ENCODE measurements at places on chromosomes 1 and 21. TPM values are rescaled to one million over a fixed set of nuclear protein-coding genes. Genes with fewer than 3 reads are reported as not detected.

- no peak for DNase-seq
These were observed 129.8 kb upstream of the PRDX6 start for GRCh38 chr1:173347282-173347818.

GRCh38 chr1:187876775-187877174 is 1048.0 kb downstream of the PLA2G4A start:
- DNase-seq = no peak

ZMYND12 gene
- 0.47 TPM for total RNA-seq

SPRR2A gene
- total RNA-seq = not detected

- DNase-seq = no peak
These were observed 31.8 kb downstream of the SPSB1 start for GRCh38 chr1:9324246-9325096.

DNA sequence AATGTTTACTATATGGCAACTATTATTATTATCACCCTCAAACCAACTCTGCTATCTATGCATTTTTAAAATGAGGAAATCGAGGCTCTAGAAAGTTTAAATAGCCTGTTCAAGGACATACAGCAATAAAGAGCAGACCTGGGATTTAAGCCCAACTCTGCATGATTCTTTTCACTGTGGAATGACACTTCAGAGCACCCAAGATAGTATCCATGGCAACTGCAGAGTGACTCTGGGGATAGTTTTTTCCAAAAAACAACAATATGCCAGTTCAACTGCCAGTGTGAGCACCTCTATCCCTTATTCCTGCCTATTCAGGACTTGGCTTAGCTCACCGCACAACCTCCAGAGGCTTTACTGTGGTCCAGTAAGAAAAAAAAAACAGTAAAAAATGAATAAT is 293.9 kb downstream of the BRINP2 start:
- no peak for DNase-seq

GRCh38 chr1:177088966-177089365 is 75.5 kb downstream of the ASTN1 start:
- DNase-seq = no peak

TTC22 gene
- 4.8 TPM for total RNA-seq

- DNase-seq = no peak
These were observed 130.7 kb upstream of the VAMP3 start for GRCh38 chr1:7640350-7640749.

- DNase-seq = no peak
These were observed 51.7 kb downstream of the WLS start for GRCh38 chr1:68180441-68181164.

NBPF3 gene
- total RNA-seq = 4.2 TPM

PLA2G2F gene
- not detected for total RNA-seq

- DNase-seq = no peak
These were observed 10.3 kb downstream of the SEMA4A start for GRCh38 chr1:156163712-156164111.

ATP6V1G3 gene
- not detected for total RNA-seq

DNA sequence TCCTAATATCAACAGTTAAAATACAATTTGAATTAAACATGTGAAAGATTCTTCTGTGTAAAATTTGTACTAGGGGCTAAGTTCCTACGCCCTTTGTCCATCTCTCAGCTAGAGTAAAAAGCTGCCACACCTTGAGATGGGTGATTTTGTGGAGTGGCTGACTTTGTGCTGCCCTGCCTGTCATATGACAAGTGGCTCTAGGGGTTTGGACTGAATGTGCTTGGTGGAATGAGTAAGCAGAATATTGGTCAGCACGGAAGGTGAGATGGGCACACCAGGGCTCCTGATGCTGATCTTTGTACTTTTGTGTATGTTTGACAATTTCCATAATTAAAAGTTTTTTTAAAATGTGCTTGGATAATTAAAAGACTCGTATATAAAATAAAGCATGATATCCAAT is 133.6 kb upstream of the SLC45A1 start:
- no peak for DNase-seq

- no peak for DNase-seq
These were observed 15.2 kb downstream of the CDK18 start for GRCh38 chr1:205519541-205520131.

GRCh38 chr1:58363585-58363984 is 182.9 kb downstream of the OMA1 start:
- DNase-seq = peak; percentile 4

DNA sequence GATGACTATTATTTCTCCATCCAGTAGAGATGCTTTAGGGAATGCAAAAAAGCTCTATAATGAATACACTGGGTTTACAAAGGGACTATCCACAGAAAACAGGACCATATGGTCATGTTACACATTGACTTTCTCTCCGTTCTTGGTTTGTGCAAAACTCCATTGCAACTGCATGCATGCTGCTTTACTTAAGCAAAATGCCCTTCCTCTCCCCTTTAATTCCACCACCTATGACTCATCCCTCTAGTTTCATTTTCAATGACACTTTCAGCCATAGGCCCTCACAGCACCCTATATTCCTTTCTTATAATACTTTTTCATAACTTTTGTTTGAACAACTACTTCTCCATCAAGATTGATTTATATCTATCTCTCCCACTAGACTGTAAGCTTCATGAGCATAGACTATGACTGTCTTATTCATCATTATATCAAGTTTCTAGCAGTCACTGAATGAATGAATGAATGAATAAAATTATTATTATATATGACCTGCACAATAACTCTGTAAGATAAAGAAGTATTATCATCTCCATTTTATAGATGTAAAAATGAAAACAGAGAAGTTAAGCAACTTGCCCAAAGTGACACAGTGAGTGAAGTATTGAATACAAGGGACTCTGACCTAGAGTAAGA is 248.9 kb downstream of the PLPP3 start:
- DNase-seq = no peak

DNA sequence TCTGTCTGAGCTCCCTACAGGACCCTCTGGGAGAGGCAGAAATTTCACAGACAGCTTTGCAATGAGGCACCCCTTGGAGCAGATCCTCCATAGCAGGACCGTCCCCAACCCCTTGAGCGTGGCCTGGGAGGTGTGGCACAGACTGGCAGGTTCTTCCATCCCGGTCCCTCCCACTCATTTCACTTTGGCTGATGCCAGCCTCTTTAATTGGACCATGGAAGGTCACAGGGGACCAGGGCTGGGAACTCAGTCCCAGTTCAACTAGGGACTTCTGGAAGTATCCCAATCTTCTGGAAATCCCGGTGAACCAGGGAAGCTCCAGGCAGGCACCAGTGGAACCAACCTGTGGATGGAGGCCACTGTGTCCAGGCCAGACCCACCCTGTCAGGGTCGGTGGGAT is 83.7 kb downstream of the SPSB1 start:
- no peak for DNase-seq

PRDM16 gene
- total RNA-seq = 0.06 TPM
